Vagina (tissue), 2 donors: ENCODE measurements at places on chromosomes 3 and 15. TPM values are rescaled to one million over a fixed set of nuclear protein-coding genes. Genes with fewer than 3 reads are reported as not detected.

The SAMD7 gene
- not detected for total RNA-seq

DNA sequence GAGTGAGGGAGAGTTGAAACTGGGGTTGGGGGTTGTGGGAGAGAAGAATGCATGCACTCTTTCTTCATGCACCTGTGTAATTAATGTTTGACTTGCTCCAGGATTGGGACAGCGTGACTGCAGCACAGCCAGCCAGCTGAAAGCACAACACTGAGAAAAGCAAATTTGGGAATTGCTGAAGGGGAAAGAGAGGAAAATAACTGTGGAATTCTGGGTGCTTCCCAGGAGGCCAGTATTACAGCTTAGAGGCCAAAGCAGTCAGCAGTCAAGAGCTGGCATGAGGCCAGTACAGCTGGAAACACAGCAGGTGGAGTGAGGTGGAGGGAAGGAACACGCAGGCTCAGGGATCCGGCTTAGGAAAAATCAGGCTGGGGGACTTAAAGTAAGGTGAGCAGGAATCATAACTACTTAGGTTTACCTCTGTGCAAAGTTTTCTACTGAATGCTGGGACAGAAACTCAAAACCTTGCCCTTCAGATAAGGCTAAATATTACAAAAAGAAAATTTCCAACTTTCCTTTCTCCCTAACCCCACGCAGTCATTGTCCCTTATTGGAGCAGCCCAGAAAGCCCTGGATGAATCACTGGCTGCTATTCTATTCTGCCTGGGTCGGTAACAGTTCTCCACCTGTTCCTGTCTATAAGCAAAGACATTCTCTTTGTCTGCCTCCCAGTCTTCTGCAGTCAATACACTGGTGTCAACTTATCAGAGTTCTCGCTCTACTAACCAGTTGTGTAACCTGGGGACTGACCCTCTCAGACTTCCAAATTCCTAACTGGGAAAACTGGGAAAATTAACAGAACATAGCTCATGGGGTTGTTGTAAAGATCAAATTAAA is 167.2 kb downstream of the MAGI1 start:
- peak; percentile 69 for DNase-seq

DNA sequence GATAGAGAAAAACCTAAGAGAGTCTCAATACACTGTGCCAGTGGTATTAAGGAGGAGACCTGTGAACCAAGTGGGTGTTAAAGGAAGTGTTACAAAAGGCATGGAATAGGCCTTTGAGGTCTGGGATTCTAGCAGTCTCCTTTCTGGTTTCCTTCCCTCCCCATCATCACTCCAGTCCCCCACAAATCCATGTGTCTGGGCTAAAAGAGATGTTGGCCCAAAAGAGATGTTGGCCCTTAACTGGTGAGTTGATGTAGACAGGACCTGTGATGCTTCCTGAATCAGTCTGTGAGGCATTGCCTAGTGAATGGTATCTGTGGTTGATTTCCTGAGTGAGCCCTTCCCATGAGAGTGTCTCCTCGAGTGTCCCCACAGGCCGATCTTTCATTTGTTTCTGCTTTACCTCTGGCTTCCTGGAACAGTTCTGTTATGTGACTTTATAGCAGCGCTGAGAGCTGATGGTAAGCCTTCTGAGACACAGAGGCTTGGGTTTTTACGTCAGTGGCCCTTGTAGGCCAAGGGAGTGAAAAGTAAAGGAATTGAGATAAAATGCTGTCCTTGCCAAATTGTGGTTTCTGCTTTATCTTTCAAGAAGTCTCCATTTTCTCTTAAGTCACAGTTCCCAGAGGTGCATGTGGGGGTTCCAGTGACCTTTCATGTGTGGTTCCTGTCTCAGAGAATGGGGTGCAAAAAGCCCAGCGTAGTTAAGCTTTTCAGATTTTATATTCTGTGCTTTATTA is 87.8 kb downstream of the KLHL25 start:
- no peak for DNase-seq

- no peak for DNase-seq
Observed at GRCh38 chr3:2023959-2024358, 74.7 kb upstream of the CNTN4 start.

- DNase-seq, result no peak
Observed at GRCh38 chr15:88161636-88162035, 94.9 kb downstream of the NTRK3 start.

The ACTC1 gene
- 15.0 TPM for total RNA-seq

DNA sequence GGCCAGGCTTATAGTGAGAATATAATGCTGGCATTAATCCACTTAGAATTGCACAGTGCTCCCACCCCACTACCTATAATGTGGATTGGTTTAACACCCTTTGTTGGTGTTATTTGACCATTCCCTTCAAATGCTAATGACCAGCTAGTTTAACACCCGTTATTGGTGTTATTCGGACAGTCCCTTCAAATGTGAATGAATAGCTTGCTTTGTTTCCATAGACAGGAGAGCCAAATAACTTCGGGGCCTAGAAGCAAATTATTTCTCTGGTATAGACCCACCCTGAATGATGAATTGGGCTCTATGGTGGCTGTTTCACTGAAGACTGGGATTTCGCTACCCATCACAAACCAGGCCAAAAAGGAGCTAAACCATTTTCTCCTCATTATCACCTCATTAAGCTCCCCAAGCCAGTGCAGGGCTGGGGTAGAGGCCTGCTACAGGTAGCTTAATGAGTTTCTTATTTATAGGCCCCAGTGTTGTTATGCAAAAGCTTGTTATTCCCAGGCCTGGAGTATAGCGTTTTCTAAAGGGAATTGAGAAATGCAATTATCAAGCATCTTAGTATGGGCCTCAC is 494.1 kb upstream of the DPH6 start:
- no peak for DNase-seq

The CHL1 gene
- 25.8 TPM for total RNA-seq

The PTPRG gene
- total RNA-seq, result 47.6 TPM

The CCK gene
- not detected for total RNA-seq

GRCh38 chr3:172194702-172195406 is 155.5 kb downstream of the FNDC3B start:
- no peak for DNase-seq

- no peak for DNase-seq
Observed at GRCh38 chr3:6928064-6928463, 67.1 kb downstream of the GRM7 start.

The CDHR4 gene
- not detected for total RNA-seq

- DNase-seq, result no peak
Observed at GRCh38 chr3:119338754-119339153, 44.6 kb downstream of the ARHGAP31 start.

DNA sequence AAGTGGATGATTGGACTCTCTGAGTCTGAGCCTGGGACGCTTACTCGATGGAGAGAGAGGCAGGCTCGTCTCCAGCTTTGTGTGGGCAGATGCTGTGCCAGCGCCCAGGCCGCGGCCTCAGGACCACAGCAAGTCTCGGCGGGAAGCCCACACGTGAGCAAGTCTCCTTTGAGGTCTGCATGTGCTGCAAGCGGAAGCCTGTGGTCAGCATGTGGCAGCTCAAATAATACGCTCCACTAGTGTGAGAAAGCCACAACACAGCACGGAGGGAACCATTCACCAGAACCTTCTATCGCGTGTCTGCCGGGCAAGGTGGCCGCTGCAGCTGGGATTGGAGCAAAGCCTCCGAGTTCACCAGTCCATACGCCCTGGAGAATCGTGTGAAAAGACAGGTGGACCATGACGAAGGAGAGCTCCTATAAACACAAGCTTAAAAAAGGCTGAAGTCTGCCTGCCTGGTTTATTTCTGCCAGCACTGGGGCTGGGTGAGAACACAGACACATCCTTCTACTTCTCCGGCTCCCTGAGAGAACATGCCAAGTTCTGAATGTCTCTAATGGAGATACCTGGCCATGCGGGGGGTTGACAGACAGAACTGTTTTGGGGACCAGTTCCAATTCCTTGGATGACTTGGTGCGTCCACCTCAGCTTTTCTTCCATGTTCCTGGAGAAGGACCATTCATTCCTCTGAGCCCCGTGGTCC is 82.0 kb upstream of the LRIG1 start:
- DNase-seq, result no peak

DNA sequence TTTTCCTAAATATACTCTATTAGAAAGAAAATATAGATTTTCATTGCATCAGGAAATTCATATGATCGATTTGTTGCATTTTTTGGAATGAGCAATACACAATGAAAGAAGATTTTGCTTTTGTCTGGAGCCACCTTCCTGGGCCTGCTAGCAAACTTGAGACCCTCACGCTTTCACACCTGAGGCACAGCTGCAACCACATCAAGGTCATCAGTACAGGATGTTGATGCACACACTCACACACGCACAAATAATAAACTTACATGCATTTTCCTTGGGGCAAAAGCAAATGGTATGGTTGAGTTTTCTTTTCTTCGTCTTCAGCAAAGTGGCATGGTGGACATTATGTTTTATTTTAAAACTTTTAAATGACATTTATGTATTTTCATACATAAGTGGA is 64.8 kb upstream of the SATB1 start:
- DNase-seq, result no peak

The SLC2A2 gene
- not detected for total RNA-seq

The MYRIP gene
- total RNA-seq, result 7.4 TPM

DNA sequence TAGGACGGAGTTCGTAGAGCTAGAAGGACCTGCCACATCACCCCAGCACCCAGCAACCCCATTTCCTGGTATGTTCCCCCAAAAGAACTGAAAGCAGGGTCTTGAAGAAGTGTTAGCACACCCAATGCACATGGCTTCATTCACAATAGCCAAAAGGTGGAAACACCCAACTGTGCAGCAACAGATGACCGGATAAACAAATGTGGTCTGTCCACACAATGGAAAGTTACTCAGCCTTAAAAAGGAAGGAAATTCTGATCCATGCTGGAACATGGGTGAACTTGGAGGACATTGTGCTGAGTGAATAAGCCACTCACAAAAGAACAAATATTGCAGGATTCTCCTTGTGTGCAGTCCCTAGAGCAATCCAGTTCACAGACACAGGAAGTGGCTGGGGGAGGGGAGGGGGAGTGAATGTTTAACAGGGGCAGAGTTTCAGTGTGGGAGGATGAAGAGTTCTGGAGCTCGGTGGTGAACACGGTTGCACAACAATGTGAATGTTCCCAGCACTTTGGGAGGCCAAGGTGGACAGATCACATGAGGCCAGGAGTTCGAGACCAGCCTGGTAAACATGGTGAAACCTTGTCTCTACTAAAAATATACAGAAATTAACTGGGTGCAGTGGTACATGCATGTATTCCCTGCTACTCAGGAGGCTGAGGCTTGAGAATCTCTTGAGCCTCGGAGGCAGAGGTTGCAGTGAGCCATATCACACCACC is 157.5 kb downstream of the NUP210 start:
- no peak for DNase-seq

The LRRC3B gene
- 0.74 TPM for total RNA-seq

The IGSF11 gene
- 3.4 TPM for total RNA-seq

The EFHB gene
- 0.49 TPM for total RNA-seq

The CFAP20DC gene
- total RNA-seq, result 5.4 TPM
